Sigmoid colon (tissue), 7 donors: ENCODE measurements at places on chromosomes 4 and X. TPM values are rescaled to one million over a fixed set of nuclear protein-coding genes. Genes with fewer than 3 reads are reported as not detected.

The FGF16 gene
- 0.71 TPM for total RNA-seq

DNA sequence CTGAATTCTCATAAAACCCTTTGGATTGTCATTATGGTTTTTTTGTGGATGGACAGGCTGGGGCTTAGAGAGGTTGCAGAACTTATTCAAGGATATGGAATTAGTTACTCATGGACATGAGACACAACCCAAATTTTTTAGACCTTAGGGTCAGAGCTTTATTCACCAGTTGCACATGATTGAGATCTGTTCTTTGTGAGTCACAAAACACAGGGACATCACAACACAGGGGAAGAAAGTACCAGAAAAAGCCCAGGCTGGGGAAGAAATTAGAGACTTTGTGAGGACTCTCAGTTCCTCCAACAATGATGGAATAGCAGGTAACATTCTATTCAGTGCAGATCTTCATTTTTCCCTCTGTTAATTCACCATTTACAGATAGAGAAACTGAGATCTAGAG, 602.4 kb upstream of the CPEB2 start:
- DNase-seq: no peak
- H3K4me3 ChIP-seq: no peak overlapping the region
- H3K36me3 ChIP-seq: no peaks in the 10 kb centered on the region
- H3K27ac ChIP-seq: no peak overlapping the region
- H3K27me3 ChIP-seq: no peaks in the 10 kb centered on the region

DNA sequence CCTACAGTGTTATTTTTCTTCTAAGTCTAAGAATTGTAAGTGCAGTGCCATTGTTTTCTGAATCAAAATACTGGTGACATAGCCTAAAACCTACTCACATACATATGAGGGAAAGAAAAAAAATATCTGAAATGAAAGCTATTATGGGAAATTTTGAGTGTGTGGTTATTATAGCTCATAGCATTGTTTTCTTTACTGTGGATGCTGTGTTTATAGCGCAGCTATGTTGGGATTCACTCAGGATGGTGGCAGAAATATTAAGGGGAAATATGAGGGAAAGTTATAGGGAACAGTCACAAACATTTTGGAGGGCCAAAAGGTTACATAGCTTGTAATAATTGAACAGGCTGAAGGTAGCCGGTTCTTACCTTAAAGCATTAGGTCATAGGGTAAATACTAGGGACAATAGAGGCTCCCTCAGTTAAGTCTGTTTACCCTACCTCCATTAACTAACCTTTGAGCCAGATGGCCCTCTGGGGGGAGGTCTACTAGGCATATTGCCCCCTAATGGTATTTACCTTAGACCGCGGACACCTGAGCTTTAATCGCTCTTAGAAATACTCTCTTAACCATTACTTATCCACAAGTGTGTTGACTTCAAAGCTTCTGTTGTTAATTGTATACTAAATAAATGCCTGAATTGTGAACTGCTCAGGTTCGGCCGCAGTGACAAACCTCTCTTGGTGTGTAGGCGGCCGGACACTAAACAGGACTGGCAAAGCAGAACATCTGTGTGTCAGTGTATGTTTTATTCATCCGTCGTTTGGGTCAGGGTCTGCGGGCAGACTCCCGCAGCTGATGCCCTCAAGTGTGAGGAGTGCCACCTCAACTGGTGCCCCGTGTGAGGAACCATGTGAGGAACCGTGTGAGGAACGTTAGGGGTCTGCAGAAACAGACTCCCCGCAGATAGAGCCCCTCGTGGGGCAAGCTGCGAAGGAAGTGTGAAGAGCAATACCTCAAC, 21.3 kb upstream of the SULT1B1 start:
- no peak for DNase-seq
- no peaks in the 10 kb centered on the region for H3K27me3 ChIP-seq
- no peaks in the 10 kb centered on the region for H3K36me3 ChIP-seq
- H3K27ac ChIP-seq: no peak overlapping the region
- H3K4me3 ChIP-seq: no peak overlapping the region
- H3K4me1 ChIP-seq: no peaks in the 10 kb centered on the region

- no peaks in the 10 kb centered on the region for H3K4me1 ChIP-seq
- H3K4me3 ChIP-seq: no peak overlapping the region
- no peak for DNase-seq
Observed at GRCh38 chrX:110257889-110258288, 60.0 kb downstream of the AMMECR1 start.

The SMARCAD1 gene
- total RNA-seq: 15.8 TPM

DNA sequence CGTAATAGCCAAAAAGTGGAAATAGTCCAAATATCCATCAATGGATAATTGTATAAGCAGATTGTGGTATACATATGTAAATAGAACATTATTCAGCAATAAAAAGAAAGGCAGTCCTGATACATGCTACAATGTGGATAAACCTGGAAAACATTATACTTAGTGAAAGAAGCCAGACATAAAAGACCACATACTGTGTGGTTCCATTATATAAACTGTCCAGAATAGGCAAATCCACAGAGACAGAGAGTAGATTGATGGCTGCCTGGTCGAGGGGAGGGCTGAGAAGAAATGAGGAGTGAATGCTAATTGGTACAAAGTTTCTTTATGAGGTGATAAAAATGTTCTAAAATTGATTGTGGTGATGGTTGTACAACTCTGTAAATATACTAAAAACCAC, 397.4 kb upstream of the RPS6KA3 start:
- no peaks in the 10 kb centered on the region for H3K4me1 ChIP-seq
- H3K4me3 ChIP-seq: no peak overlapping the region
- H3K27ac ChIP-seq: no peak overlapping the region
- H3K27me3 ChIP-seq: no peaks in the 10 kb centered on the region
